CD4-positive, CD25-positive, alpha-beta regulatory T cell (primary cell): ENCODE measurements at places on chromosomes 5 and 9.

DNA sequence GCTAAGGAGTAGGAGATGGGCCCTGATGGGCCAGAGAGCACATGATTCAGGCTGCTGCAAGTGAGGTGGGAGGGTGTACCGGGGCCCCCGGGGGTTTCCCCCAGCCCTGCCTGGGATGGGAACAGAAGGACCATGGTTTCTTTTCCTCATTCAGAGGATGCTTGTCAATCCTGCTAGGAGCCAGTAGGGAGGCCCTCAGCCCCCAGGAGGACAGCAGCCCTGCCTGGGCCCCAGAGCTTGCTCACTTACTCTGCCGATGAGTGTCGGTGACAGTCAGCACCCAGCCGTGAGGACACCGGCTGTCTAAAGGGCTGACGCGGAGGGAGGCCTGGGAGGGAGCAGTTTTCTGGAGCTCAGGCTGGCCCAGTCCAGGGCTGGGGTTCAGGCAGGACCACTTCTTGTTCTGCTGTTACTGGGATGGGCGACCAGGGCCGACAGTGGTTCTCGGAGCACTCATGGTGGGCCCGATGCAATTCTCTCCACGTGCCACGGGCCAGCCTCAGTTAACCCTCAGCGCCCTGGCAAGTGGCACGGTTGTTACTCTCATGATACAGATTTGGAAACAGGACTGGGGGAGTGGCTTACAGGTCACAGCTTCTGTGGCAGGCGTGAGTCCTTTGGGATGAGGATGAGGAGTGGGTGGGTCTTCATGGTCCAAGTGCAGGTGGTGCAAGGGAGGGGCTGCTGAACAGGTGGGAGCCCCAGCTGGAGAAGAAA lies 1.8 kb downstream of the ARRDC1 start:
- peaks cover 2% of the 10 kb centered on the region for H3K36me3 ChIP-seq
- no peak for DNase-seq
- no peak overlapping the region for H3K4me3 ChIP-seq
- peaks cover 32% of the 10 kb centered on the region for H3K4me1 ChIP-seq
- H3K27ac ChIP-seq = no peak overlapping the region

- no peak for DNase-seq
- H3K27ac ChIP-seq = no peak overlapping the region
- no peaks in the 10 kb centered on the region for H3K27me3 ChIP-seq
- H3K36me3 ChIP-seq = no peaks in the 10 kb centered on the region
- H3K4me1 ChIP-seq = no peaks in the 10 kb centered on the region
- H3K4me3 ChIP-seq = no peak overlapping the region
Measured at GRCh38 chr9:24608599-24608998, 62.9 kb upstream of the IZUMO3 start.

GRCh38 chr5:7886849-7887475 lies 18.0 kb downstream of the MTRR start:
- peak; percentile 56 for DNase-seq
- no peaks in the 10 kb centered on the region for H3K27me3 ChIP-seq
- no peak overlapping the region for H3K4me3 ChIP-seq

DNA sequence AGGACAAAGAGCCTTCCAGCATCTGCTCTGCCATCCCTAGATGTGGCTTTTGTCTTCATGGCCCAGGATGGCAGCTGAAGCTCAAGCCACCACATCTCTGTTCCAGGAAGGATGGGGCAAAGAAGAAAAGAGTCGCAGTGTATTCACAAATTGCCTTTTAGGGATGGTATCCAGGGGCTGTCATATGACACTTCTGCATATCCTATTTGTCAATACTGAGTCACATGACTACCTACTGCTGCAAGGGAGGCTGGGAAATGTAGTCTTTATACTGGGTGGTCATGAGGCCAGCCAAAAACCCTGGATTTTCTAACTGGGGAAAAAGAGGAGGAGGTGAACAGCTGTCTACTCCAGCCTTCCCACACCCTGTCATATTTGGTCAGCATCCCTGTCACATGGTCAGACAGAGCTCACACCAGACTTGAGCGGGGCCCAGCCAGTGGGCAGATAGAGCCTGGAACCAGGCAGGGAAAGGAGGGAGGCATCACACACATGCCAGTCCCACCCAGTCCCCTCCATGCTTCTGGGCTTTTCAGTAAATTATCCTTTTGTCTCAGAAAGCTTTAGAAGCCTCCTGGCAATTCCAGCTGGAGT lies 52.0 kb downstream of the OLFM1 start:
- H3K27ac ChIP-seq = no peak overlapping the region
- H3K4me3 ChIP-seq = no peak overlapping the region
- H3K36me3 ChIP-seq = no peaks in the 10 kb centered on the region
- H3K4me1 ChIP-seq = no peaks in the 10 kb centered on the region

- H3K27me3 ChIP-seq = no peaks in the 10 kb centered on the region
- no peak overlapping the region for H3K27ac ChIP-seq
- DNase-seq = no peak
- H3K4me3 ChIP-seq = no peak overlapping the region
- peaks cover 3% of the 10 kb centered on the region for H3K36me3 ChIP-seq
Measured at GRCh38 chr5:62627901-62628300, 49.3 kb downstream of the LRRC70 start.

DNA sequence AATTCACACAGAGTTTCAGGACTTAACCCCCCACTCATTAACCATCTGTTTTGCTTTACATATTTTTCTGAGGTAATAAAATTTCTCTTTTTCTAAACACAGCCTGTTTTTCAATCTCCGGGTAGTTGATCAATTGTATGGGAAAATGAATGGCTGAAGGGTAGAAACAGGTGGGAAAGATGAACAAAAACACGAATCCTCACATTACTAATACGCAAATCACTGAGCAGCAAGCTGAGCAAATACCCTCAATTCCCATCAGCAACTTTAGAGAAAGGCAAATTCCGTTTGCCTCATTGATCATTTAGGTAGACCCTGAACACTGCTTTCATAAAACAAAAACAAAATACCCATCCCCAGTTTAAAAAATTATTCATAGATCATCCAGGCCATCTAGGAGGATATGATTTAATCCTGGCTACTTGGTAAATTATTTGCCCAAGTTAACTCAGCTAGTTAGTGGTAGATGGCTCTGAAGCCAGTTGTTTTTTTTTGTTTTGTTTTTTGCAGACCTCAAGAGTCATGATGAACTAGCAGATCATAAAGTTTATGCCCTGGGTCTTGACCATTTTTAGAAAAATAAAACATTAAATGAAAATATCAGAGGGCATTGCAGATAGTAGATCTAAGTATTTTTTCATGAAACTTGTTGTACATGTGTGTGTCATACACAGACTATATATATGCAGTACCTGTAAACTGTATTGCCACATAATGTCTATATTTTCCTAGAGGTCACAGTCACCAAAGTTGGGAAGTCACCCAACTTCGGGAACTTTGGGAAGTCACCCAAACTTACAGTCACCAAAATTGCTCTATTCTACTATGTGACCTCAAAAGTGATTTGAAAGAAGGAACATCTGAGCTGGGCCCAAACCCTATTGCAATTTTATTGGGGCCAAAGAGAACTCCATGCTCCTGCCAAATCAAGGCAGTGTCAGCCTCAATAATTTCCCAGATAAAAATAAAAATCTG lies 1.6 kb upstream of the CD274 start:
- no peaks in the 10 kb centered on the region for H3K36me3 ChIP-seq
- DNase-seq = no peak
- H3K4me1 ChIP-seq = peaks cover 14% of the 10 kb centered on the region
- peak overlapping the region; percentile 89 for H3K27ac ChIP-seq
- no peaks in the 10 kb centered on the region for H3K27me3 ChIP-seq

GRCh38 chr5:38208782-38209378 lies 49.5 kb upstream of the EGFLAM start:
- no peak overlapping the region for H3K4me3 ChIP-seq
- no peak overlapping the region for H3K27ac ChIP-seq

- peaks cover 30% of the 10 kb centered on the region for H3K4me1 ChIP-seq
- DNase-seq = no peak
- H3K4me3 ChIP-seq = no peak overlapping the region
- H3K27me3 ChIP-seq = no peaks in the 10 kb centered on the region
- H3K27ac ChIP-seq = peak overlapping the region; percentile 7
Measured at GRCh38 chr5:134077926-134078580, 36.4 kb upstream of the TCF7 start.

GRCh38 chr9:134704498-134704897 lies 62.9 kb downstream of the COL5A1 start:
- no peaks in the 10 kb centered on the region for H3K4me1 ChIP-seq
- no peak overlapping the region for H3K4me3 ChIP-seq
- DNase-seq = no peak
- no peaks in the 10 kb centered on the region for H3K27me3 ChIP-seq
- H3K27ac ChIP-seq = no peak overlapping the region

GRCh38 chr9:86713970-86714369 lies 233.3 kb downstream of the GAS1 start:
- H3K27ac ChIP-seq = no peak overlapping the region
- no peaks in the 10 kb centered on the region for H3K36me3 ChIP-seq
- no peak overlapping the region for H3K4me3 ChIP-seq
- no peak for DNase-seq
- no peaks in the 10 kb centered on the region for H3K4me1 ChIP-seq

DNA sequence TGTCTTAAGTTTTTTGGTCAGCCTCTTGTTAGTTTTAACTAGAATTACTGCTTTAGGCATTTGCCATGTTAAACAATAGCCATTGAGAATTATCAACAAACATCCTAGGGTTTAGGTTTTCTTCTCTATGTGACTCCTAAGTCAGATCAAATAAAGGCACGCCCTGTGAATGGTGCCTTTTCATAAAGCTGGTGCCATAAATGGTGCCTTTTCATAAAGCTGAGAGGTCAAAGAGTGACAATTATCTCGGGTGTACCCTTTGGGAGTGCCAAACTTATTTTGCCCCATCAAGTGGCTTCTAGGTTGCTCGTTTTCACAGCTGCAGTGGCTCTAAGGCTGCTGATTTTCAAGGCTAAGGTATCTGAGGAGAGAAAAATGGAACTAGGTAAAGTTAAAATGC lies 391.6 kb downstream of the DMRTA1 start:
- H3K27me3 ChIP-seq = no peaks in the 10 kb centered on the region
- H3K4me3 ChIP-seq = no peak overlapping the region
- no peak for DNase-seq
- H3K4me1 ChIP-seq = no peaks in the 10 kb centered on the region
- no peak overlapping the region for H3K27ac ChIP-seq
- H3K36me3 ChIP-seq = no peaks in the 10 kb centered on the region

GRCh38 chr9:101516655-101517054 lies 17.0 kb upstream of the RNF20 start:
- H3K4me1 ChIP-seq = no peaks in the 10 kb centered on the region
- no peak for DNase-seq
- no peak overlapping the region for H3K27ac ChIP-seq
- H3K4me3 ChIP-seq = no peak overlapping the region

- no peaks in the 10 kb centered on the region for H3K36me3 ChIP-seq
- DNase-seq = no peak
- H3K27ac ChIP-seq = no peak overlapping the region
Measured at GRCh38 chr9:91911657-91912056, 38.4 kb downstream of the ROR2 start.

- DNase-seq = no peak
- no peak overlapping the region for H3K4me3 ChIP-seq
- H3K27ac ChIP-seq = no peak overlapping the region
Measured at GRCh38 chr5:6792911-6793471, 79.8 kb downstream of the TENT4A start.

DNA sequence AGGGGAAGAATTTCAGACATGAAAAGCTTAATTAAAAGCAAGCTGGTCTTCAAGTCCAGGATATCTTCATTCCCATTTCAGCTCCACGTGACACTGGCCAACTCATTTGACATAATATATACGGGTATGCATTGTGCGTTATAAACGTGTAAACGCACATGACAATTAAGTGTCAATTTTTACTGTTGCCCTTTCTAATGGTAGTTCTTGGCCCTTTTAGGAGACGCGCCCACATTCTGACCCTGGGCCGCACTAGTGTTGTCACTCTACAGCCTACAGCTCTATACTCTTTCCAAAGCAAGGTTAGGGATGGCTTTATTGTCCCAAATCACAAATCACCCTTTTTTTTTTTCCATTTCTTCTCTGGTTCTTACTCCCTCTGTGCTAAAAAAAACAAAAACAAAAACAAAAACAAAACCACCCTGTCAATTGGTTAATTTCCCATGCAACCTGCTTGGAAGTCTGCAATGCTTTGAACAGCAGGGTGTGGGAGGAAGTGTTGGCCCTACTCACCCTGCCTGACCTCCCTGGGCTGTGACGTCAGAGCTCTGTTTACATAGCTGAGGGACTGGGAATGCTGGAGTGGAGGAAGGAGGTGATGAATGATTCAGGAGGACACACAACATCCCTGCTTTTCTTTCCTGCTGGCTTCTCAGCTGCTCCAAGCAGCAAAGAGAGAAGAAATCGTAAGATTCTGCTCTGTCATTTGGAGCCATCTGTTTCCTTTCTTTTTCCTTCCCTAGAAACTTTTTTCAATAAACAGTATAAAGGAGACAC lies 19.3 kb downstream of the RFK start:
- H3K36me3 ChIP-seq = no peaks in the 10 kb centered on the region
- H3K27ac ChIP-seq = no peak overlapping the region
- DNase-seq = no peak
- no peaks in the 10 kb centered on the region for H3K27me3 ChIP-seq
- H3K4me1 ChIP-seq = no peaks in the 10 kb centered on the region

GRCh38 chr9:15295761-15296405 lies 11.1 kb downstream of the TTC39B start:
- DNase-seq = peak; percentile 78
- peak overlapping the region; percentile 85 for H3K4me3 ChIP-seq
- no peaks in the 10 kb centered on the region for H3K36me3 ChIP-seq
- H3K27ac ChIP-seq = peak overlapping the region; percentile 89
- no peaks in the 10 kb centered on the region for H3K27me3 ChIP-seq

- no peaks in the 10 kb centered on the region for H3K36me3 ChIP-seq
- H3K27ac ChIP-seq = no peak overlapping the region
- H3K27me3 ChIP-seq = no peaks in the 10 kb centered on the region
- no peaks in the 10 kb centered on the region for H3K4me1 ChIP-seq
- H3K4me3 ChIP-seq = no peak overlapping the region
Measured at GRCh38 chr9:7370381-7370780, 429.2 kb downstream of the DMAC1 start.
